ENCODE measurements at places on chromosomes 11 and 22.

DNA sequence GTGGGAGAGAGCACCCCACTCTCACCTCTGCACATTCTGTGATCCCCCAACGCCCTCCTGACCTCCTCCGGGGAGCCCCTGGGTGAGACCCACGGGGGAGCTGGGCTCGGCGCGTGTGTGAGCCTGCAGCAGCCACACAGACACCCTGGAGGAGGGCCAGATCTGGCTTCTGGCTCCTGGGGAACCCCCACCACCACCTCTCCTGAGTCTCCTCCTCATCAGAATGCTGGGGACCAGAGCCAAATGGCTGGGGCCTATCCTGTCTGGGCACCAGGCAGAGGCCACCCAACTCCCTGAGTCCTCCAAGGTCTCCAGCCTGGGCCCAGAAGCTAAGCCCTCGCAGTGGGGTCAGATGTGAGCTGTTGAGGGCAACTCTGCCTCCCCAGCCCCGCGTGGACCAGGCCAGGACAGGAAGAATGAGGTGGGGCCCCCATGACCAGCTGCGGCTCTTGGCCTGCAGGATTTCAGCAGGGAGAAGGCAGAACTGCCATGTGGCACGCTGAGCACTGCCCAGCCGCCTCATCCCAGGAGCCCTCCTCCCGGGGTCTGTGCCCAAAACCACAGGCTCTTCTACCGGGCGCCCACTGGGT, 5.5 kb upstream of the PIM3 start:
- DNase-seq = no peak

- no peak for DNase-seq
Measured at GRCh38 chr11:15234796-15235195, 120.1 kb downstream of the INSC start.

DNA sequence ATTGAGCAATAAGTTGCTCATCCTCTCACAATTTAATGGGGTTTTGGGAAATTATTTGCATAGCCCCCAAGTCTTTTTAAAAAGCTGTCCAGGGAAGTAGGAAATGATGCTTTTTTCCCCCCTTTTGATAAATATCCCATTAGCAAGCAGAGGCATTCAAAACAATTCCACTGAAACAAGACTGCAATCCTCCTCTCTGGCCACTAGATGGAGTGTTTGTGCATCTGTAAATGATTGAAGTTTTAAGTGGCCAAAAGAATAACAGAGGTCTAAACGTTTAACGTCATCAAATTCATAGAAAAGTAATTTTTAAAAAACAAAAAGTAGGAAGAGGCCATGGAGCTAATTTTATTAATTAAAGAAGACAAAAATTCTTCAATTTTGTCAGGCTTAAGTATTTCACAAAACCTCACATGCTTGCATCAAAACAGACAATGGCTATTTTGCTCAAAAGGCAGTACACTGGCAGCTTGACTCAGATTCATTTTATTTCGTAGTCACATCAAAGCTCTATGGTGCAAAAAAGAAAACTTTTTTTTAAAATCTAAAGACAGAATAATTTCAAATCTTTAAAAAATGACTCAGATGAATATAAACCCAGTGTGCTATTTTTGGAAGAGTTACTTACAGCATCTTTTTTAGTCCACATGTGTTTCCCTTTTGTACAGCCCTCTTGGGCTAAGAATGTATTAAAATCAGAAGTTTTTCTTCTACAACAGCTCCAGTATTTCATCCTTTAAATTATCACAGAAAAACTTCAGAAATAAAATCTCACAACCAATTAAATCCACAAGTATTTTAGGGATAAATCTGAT, 17.8 kb downstream of the CHORDC1 start:
- DNase-seq = peak; percentile 58

DNA sequence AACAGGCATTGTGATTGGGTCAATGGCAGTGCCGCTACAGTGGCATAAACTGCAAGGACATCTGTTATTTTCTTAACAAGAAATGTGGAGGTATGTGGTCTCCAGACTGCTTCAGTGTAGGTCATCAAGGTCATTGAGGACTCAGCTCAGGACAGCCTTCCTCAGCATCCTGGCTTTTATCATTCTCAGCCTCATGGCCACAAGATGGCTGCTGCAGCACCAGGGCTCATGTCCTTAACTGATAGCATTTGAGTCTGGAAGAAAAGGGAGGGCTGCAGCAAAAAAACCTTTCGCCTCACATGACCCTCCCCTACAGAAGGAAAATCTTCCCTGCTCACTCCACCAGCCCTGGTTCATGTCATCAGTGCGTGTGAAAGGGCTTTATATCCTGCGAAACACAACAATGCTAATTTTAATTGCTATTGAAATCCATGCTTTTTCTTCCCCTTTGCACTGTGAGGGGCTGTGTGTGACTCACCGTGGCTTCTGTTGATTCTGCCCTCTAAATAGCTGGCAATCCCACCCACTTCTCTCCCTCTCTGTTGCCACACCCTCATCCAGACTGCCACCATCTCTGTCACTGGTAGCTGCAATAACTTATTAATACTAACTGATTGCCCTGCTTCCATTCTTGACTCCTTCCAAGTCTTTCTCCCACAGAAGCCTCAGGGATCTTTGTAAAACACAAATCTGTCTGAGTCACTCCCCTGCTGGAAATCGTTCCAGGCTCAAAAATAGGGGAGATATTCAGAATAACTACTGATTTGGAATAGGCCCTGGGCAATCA, 43.8 kb downstream of the CHRDL2 start:
- DNase-seq = no peak

DNA sequence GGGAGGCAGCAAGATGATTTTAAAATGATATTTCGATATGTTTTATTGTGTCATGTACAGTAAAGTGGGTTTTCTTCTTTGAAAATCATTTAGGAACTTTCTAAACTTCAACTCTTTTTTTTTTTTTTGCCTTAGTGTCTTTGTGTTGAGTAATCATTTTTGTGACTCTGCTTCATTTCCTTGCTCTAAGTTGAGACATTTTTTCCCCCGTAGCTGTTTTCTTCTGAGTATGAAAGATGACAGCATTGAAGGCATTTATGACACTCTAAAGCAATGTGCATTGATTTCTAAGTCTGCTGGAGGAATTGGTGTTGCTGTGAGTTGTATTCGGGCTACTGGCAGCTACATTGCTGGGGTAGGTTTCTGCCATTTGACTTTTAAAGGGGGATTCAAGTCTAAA, 23.5 kb downstream of the RRM1 start:
- DNase-seq = no peak

DNA sequence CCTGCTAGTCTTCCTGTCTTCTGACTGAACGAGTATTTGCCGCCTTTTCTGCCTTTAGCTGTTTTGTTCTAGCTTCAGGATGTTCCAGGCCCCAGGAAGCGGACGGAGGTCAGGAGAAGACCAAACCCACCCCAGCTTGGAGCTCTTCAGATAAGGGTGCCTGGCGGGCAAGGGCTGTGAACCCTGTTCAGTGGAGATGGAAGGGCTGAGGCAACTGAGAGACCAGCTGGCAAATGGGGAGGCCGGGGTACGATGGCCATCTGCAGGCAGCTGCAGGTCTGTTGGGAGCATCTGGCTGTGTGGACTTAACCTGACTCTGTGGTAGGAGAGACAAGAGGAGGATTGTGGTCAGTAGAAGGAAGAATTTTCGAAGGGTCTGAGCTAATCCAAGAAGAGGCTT, 95.6 kb downstream of the CHST1 start:
- DNase-seq = no peak

DNA sequence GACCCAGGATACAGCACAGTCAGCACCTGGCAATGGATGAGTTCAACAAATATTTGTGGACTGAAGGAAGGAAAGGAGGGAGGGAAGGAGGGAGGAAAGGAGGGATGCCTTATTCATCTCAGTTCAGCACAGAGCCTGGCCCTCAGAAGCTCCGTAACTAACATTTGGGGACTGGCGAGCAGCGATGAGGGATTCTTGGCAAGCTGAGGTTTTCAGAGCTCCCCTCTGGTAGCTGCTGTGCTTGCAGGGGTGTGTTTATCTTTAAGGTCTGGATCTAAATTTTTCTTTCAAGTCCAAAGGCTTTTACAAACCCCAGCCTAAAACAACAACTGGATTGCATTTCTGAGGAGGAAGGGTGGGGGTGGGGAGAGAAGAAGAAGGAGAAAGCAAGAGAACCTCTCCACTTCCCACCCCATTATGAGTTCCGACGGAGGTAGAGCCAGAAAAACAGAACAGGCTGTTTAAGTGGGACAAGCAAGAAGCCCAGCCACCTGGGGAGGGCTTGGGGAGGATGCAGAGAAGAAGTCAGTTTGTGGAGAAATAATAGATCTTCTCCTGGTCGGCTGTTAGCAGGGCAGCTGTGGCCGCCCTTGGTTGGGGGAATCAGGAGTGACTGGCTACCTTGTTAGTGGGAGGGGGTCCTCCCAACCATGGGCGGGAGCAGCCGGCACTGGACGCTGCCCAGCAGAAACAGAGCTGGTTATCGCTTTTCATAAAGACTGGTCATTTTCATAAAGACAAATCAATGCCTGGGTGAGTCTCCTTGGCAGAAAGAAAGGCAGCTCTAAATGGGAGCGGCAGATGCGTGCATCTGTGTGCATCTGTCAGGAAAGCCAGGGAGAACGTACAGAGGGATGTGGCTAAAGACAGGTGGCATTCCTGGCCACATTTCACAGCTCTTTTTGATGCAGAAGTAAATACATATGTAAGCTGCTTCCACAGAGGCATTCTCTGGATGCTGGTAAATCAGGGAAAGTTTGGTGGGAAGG, 78.0 kb downstream of the TSPAN18 start:
- DNase-seq = no peak
